ENCODE measurements at places on chromosomes 13 and 19.

- DNase-seq: no peak
Observed at GRCh38 chr13:113915012-113915763, 51.3 kb upstream of the GAS6 start.

GRCh38 chr19:15332311-15332996 is at the start of gene BRD4:
Gene BRD4, minus strand, starts transcription at chr19:15332539. Its CDS starts 59,440 bp downstream, at chr19:15273099.
- peak; percentile 59 for DNase-seq

GRCh38 chr19:46089432-46089831 is 35.1 kb downstream of the IGFL3 start:
- DNase-seq: no peak

GRCh38 chr19:10388957-10389356 is 8.6 kb upstream of the TYK2 start:
- peak; percentile 76 for DNase-seq

GRCh38 chr13:42048684-42049453 is 421 bp downstream of the DGKH start:
- peak; percentile 82 for DNase-seq

GRCh38 chr13:46154136-46154801 is 27.7 kb downstream of the LCP1 start:
- no peak for DNase-seq

GRCh38 chr19:32869966-32870573 is 503 bp upstream of the SLC7A9 start:
- DNase-seq: no peak

GRCh38 chr13:29543230-29544215 is 52.0 kb downstream of the SLC7A1 start:
- DNase-seq: peak; percentile 74

DNA sequence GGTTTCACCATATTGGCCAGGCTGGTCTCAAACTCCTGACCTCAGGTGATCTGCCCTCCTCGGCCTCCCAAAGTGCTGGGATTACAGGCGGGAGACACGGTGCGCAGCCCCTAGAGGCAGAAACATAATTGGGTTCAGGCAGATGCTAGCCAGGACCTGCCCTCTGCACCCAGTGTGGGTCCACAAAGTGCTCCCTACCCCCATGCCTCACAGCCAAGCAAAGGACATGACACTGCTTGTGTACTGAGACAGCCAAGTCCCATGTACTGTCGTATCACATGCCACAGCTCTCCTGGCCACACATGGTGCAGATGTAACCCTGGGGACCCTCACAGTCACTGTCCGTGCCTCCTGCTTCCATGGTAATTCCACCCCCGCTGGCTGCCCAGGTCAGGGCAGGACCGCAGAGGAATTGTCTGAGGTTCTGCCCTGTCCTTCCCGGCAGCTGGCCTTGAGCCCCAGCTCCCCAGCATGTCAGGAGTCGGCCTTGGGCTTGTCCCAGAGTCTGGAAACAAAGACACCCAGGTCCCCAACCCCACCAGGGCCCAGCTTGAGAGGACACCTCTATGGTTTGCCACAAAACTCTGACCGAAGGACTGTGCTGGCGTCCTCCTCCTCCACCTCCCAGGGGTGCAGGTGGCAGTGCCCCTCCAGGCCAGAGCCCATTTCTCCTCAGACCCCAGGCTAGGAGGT is 7.6 kb downstream of the PRR36 start:
- DNase-seq: no peak

- no peak for DNase-seq
Observed at GRCh38 chr13:109436841-109437240, 349.5 kb downstream of the IRS2 start.
